Stimulated activated CD4-positive, alpha-beta T cell treated with anti-CD3 and anti-CD28 coated beads, Interleukin-1b, Interleukin-23, amount 100 ng/mL, for 48 hours (primary cell): ENCODE measurements at places on chromosomes 11 and 22.
A peak's percentile ranks its signal among the peaks of the same experiment; 100 is the strongest.

DNA sequence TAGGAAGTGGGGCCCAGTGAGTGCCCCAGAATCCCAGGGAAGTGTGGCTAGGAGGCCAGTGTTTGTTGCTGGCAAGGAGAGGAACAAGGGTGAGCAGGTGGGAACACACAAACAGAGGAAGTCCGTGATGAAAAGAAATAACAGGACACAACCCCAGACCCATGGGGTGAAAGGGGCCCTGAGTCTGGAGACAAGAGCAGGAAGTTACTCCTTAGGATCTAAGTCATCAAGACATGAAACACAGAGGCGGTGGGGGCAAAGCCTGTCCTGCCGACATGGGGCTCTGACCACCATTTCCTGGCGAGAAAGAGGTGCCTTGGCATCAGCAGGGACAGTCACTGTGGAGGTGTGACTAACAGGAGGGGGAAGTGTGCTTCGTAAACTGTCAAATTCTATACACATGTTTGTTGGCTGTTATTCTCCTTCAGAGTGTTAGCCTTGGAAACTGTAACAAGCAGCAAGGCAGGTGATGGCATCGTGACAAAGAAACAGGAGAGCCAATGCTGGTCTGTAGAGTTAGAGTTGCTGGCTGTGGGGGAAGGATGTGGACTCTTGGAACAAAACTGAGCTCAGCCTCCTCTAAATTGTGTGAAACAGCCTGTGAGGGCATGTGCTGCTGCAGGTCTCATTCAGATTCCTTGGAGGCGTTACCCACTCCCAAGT lies 21.7 kb downstream of the CHST1 start:
- no peak for DNase-seq

- DNase-seq, result no peak
These were observed 4.1 kb downstream of the MMP20 start for GRCh38 chr11:102620818-102621561.

DNA sequence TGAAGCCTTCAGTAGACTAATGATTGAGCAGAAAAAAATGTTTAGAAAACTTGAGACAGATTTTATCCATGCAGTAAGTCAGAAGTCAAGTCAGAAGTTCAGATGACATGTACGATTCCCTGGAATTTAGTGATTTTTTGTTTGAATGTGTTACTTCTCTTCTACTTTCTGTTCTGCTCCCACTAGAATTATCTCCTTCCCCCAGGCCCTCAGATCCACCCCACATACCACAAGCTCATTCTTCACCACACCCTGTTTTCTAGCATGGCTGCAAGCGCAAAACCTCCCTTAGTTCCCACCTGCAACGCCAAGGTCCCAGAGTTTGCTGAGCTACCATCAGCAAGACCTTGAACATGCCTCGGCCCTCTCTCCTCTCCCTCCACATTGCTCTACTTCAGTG lies 64.1 kb downstream of the KCNJ1 start:
- DNase-seq, result no peak

GRCh38 chr11:122746050-122746478 lies 90.5 kb downstream of the UBASH3B start:
- DNase-seq, result peak; percentile 82

DNA sequence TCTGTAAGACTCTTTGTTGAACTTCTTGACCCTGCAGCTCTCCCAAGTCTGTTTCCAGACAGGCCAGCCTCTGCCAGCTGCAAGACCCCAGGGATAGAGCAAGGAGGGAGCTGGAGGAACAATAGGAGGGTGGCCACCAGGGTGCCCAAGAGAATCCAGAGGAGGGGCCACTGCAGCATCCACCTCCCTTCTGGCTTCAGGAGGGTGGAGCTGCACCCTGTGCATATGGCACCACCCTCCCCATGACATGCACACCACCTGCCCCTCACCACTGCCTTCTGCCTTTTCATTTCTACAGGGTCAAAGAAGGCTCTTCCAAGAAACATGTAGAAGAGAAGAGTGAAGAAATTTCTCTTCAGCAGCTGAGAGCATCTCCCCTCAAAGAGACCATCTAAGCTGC lies 20.1 kb upstream of the POLA2 start:
- DNase-seq, result no peak

GRCh38 chr11:78835646-78836045 lies 261.0 kb upstream of the NARS2 start:
- DNase-seq, result no peak

GRCh38 chr11:44575288-44575672 lies 9.8 kb downstream of the CD82 start:
- peak; percentile 57 for DNase-seq

DNA sequence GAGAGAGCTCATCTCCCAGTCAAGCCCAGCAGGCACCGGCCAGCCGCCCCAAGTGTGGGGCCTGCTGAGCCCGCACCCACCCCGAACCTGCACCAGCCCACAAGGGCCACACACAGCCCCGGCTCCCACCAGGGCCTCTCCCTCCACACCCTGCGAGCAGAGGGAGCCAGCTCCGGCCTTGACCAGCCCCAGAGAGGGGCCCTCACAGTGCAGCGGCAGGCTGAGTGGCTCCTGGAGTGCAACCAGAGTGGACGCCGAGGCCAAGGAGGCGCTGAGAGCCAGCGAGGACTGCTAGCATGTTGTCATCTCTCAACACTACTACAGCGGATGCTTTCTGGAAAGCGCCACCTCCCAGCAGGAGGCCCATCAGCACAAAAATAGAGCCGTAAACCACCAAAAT lies 10.9 kb downstream of the DEFB108B start:
- DNase-seq, result no peak

DNA sequence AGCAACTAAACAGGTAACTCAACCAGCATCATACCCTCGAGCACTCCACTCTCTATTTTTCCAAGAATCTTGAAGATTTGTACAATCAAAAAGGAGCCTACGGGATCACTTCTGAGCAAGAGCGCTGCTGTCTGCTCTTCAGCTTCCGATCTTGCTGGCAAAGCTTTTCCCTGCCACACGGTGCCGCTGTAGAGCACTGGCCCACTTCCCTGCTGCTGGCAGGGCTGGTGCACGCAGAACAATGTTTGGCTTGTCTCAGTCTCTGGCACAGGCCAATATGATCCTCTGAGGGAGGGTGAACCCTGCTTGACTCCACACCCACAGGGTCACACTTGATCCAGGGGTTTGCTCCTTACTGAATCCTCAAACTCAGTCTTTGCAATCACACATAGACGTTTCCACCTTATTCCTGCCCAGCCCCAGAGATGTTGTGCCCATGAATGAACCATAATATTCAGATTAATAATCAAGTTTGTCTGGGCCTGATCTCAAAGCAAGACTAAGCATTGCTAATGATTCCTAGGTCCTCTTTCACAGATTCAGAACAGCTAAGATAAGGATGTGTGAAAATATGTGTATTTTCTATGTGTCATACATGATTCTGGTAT lies 536.6 kb downstream of the SOX6 start:
- peak; percentile 45 for DNase-seq

- DNase-seq, result no peak
These were observed at the start of gene TTC38 for GRCh38 chr22:46267431-46268279. TTC38 (plus strand) TSS chr22:46268008; CDS start chr22:46268040, 32 bp downstream.

DNA sequence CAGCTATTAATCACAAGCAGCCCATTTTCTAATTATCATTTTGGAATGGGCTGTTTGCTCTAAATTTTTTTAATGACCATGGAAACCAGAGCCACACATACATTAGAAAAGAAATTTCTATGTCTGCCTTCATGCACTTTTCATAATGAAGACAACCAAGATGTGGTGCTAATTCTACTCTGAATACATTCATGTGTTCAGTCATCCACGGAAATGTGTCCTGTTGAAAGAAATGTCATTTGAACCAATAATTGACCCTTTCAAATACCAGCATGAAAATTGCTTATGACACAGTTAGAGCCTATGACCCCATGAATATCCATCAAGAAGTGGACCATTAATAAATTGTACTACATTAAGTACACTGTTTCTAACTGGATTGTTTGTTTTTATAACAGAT lies 99.7 kb upstream of the KCNA4 start:
- DNase-seq, result no peak

DNA sequence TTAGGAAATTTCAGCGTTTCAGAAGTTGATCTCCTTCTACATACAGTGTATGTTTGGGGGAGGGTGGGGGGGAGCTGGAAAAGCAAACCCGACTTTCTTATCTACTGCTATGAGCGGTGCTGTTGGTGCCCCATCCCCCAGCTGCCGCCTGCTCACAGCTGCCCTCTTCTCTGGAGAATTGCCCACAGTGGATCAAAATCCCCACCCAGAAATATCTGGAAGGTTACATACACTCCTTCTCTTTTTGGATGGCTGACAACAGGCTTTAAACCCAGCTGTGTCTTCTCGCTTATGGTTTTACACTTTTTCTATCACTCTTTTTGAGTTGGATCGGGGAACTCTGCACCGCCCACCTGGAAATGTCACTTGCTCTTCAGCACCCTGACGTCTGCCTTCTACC lies 56.4 kb downstream of the DHCR7 start:
- DNase-seq, result no peak

DNA sequence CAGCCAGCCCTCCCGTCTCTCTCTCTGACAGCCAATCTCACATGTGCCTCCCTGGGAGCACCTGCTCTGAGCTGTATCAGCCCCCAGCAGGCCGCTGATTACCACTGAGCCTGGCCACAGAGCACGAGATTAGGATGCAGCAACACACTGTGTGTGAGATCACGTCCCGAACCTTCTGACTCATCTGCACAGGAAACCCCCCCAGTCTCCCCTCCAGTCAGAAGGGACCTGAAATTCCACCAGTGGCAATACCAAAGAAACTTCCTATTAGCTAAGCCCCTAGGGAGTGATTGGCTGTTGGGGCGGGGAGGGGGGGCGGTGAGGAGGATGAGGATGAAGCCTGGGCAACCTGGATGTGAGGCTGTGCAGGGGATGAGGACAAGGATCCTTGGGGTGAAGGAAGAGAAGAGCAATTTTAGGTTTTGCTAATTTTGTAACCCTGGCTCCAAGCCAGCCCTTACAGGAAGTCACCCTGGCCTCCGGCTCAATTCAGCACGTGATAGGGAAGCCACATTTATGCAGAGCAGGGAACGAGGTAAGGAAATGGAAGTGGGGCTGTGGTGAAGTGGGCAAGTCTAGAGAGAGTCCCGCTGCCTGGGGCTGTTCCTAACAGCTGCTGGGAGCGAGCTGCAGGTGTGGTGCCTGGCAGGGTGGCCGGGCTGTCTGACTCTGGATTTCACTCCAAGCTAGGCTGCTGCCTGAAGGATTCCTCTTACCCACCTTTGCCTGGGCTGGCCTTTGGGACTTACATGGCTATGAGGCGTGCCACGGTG lies 1.9 kb downstream of the SLC43A3 start:
- DNase-seq, result peak; percentile 95

DNA sequence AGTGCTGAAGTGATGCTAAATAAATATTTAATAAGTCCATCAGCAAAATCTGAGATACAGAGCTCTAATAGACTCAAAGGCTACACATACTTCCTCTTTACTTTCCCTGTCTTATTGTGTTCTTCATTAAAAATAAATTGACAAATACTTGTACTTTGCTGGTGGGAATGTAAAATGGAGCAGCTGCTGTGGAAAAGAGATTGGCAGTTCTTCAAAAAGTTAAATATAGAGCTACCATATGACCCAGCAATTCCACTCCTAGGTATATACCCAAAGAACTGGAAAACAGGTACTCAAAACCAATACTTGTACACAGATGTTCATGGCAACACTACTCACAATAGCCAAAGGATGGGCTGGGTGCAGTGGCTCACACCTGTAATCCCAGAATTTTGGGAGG lies 76.0 kb downstream of the RBFOX2 start:
- DNase-seq, result no peak

- DNase-seq, result no peak
These were observed 65.6 kb upstream of the SESN3 start for GRCh38 chr11:95296621-95297025.

DNA sequence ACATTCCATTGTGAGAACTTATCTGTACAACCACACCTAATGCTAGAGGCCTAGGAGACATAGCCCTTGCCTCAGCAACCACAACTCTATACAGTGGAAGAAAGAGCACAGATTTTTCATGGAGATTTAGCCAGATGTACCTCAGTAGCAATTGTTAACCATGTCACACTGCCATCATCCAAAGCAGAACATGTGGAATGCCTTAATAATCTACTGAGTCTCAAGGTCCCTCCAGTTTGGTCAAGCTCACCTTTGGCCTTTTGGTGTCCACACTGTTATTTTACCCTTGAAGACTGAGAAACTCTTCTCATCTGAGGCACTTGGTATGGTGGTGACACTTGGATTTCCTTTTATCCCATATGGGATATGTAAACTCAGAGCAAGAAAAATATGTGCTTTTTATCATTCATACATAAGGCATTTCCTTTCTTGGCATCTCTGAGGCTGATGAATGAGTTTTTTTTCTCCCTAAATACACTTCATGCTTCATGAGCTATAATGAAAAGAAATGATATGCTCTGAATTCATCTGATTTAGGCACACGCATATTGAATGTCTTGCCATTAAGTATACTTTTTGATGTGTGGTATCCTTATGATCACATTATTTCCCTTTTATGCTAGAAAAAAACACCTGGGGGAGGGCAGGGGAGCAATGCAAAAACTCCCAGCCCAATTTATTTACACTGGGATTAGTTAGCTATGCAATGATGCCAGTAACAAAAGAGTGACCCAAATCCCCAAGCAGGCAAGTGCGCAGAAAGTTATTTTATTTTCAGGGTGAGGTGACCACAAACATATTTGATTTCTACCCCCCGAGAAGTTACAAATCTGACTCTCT lies 63.3 kb upstream of the ME3 start:
- no peak for DNase-seq

DNA sequence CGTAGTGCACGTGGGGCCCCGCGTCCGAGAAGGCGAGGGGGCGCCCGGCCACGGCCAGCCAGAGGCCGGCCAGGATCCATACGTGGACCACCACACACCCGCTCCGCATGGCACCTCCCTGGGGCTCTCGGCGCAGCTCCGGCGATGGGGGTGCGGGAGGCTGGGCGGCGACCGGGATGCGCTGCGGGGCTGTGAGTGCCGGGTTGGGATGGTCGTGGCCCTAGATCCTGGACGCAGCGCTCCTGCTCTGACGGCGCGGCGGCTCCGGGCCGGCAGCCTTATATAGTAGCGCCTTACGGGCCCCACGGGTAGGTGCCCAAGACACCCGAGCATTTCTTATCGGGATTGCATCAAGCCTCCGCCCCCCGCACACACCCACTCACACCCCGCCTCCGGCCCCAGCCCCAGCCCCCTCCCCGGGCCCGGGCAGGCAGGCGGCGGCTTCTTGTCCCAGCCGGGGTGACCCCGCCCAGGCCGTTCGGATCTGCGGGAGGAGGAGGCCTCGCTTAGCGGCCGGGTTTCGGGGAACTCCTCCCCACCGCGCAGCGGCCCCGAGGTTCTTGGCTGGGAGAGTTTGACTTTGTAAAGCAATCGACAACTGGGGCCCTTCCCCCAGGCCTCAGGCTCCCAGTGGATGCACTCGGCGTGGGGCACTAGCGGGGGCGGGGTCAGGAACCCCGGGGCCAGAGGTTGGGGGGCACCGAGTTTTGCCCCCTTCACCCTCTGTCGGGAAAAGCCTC lies at the start of gene FGF19:
FGF19 (minus strand) TSS at position 255 of the 740 bp plus-strand sequence; CDS start at position 109, 146 bp downstream.
- DNase-seq, result no peak
